ENCODE measurements at places on chromosomes 7 and 10.

DNA sequence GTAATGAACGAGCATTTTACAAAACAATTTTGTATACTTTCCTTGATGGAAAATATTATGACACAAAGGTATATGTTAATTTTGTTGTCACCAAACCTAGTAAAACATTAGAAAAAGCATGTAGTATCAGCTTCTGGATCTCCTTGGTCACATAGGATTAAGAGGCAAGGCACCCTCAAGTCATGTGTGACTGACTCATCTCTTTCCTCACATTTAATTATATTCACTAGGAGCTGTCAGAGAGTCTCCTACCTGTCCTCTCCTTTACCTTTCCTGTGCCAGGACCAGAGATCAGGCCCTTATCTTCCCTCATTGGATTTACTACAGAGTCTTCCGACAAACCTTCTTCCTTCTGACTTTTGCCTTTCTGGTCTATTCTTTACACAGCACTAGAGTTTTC lies 111.3 kb upstream of the RPA3 start:
- no peak for DNase-seq

GRCh38 chr10:69972981-69973397 lies 79.7 kb upstream of the MACROH2A2 start:
- no peak for DNase-seq

DNA sequence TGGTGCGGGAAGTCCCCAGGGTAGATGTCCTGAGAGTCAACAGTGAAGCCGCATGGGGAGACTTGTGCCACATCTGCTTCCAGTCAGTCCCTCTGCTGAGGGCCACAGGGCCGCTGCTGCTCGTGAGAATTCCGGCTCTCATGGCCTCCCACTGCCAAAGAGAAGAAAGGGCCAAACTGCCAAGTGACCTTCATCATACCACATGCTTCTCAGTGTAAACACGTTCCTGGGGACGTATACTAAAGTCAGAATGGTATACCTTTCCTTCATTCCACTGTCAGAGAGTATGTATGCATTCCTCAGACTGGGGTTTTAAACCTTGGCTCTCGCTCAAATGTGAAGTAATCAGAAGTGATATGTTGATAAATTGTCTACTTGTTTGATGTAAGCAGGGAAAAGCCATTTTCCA lies 52.8 kb upstream of the SEC61G start:
- no peak for DNase-seq

DNA sequence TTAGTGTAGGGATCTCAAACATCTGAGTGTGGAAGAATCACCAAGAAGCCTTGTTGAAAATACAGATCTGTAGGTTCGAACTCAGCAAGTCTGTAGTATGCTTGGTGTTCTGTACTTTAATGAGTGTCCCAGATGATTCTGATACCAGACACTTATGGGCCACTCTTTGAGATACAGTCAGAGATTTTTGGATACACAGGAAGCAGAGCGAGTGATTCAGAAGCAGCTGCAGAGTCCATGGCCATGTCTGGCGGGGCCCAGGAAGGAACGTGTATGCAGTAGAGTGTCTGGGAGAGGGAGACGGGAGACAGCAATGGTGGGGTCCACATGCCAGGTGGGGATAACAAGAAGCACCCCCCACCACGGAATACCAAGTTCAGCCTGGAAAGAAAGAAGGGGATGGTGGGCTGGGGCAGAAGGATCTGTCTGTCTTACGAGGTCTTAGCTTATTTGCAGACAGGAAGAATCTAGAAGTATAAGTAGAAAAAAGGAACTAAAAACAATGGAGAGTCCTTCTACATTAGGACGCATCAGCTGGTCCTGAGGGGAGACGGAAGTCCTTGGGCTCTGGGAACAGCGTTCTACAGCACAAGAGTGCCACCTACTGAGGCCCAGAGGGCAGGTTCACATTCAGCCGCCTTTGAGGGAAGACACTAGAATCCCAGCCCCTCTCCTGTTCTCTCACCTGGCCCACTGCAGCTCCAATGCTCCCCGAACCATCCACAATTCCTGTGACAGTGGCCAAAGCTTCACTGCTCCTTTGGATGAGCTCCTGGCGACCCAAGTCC lies 55.4 kb downstream of the SLC37A3 start:
- DNase-seq, result no peak

DNA sequence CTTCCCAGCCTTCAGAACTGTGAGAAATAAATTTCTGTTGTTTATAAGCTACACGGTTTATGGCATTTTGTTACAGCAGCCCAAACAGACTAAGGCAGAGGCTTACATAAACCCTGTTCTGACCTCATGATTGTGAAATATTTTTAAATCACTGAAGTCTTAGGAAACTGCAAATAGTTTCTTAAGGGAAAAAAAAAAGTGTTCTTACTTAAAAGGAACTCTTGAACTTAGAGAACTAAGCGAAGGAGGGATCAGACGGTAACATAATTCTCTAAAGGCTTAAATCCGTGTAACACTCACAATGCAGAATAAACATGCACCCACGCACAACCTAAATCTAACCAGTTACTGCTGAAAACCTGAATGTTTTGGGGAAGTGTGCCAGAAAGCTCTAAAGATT lies 749.1 kb upstream of the LRRTM3 start:
- DNase-seq, result no peak

DNA sequence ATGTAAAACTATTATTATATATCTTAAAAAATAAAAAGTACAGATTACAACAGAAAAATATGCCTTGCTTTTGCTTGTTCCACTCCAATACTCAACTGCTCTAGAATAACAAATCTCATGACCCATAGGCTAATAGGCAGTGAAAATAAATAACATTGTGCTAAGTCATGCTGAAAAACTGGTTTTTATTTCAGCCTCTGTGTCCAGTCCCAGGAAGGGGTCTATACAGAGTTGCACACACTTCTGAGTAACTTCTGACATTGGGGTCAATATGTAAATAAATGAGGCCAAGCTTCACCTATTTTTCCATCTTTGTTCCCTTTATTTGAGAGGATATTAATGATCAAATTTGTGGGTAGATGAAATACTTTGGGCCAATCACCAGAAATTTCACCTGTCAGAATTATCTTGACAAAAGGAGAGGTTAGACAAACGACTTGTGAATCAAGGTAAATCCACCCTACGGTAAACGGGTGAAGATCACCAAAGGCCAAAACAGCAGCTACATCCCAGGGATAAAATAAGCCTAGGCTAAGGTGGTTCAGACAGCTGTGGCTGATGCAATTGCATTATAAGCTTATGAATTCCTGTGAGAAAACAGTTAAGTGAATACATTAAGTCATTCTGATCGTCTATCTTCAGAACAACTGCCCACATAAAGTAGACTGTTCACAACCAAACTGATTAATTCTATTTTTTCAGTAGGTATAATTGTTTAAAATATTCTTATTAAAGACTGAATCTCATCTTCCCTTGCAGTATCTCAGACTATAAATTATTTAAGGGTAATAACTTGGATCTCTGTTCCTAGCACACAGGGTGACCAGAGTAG lies 87.5 kb downstream of the UBE2H start:
- DNase-seq, result no peak

- DNase-seq, result no peak
These were observed 227.3 kb upstream of the TCF7L2 start for GRCh38 chr10:112722758-112723157.

- no peak for DNase-seq
These were observed 80.5 kb downstream of the C10orf105 start for GRCh38 chr10:71638822-71639719.

GRCh38 chr10:12823328-12823727 lies 178.2 kb downstream of the CCDC3 start:
- no peak for DNase-seq

GRCh38 chr10:75431180-75432111 lies at the start of gene LRMDA:
LRMDA (plus strand) TSS chr10:75431624.
- DNase-seq, result no peak

- DNase-seq, result no peak
These were observed 180.9 kb downstream of the CDK14 start for GRCh38 chr7:90777041-90777440.

DNA sequence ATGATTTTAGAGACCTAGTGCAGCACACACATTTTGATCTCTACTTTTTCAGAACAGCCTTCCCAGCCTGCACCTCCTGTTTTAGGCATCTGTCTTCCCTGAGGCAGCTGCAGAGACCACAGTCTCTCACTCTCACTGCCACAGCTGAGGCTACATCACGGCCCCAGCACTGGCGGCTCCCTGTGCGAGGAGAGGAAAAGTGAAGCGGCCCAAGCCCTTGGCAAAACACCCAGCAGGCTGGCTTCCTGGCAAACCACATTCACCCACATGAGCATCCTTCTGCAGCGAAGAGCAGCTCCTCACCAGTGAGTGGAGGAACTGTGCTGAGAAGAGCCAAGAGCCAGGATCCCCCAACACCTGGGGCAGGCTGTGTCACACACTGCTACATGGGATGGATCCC lies 14.0 kb downstream of the HUS1 start:
- DNase-seq, result no peak

GRCh38 chr7:127346575-127347256 lies 45.8 kb downstream of the ZNF800 start:
- no peak for DNase-seq

DNA sequence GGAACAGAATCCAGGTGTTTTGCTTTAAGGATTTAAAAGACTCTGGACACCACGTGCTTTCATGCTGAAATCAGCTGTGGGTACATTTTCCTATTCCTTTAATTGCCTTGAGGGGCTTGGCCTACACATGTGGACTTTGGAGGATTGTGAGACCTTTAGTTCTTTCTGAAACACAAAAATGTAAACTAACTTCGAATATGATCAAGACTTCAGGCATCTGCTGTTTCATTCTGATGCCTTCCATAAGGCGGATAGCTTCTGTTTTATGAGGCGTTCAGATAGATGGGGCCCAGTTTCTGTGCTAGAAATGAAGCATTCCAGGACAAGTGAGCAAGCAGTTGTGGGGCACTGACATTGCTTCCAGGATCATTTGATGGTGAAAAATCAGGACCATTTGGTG lies 1.5 kb upstream of the NOBOX start:
- DNase-seq, result no peak

DNA sequence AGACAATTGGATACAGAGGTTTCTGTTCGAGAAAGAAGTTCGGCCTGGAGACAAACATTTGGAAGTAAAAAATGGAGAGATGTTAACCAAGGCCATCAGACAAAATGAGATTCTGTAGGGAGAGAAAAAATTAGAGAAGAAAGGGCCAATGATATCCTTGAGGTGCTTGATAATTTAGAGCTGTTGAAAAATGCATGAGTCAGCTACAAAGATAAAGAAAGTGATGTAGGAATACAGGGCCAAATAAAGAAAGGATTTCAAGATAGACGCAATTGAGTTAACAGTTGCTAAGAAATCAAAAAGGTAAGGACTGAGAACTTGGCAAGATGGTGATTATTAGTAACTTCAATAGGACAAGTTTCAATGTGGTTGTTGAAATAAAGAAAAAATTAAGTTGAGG lies 384.2 kb upstream of the SEMA3A start:
- no peak for DNase-seq

- no peak for DNase-seq
These were observed 60.4 kb downstream of the ARL4A start for GRCh38 chr7:12747687-12748306.

Measured in NCI-H187 treated with DMSO at 0.1 percent for 48 hours (cell line).